ENCODE measurements at places on chromosomes 16 and 17. TPM values are rescaled to one million over a fixed set of nuclear protein-coding genes. Genes with fewer than 3 reads are reported as not detected.

Gene CHD3
- 112 TPM for total RNA-seq

Gene GH1
- not detected for total RNA-seq

Gene TUBB3
- total RNA-seq = 201 TPM

Gene OR3A3
- total RNA-seq = not detected

Gene MRM1
- total RNA-seq = 7.1 TPM

Gene MRPL27
- total RNA-seq = 59.1 TPM

Gene SERPINF2
- total RNA-seq = 68.6 TPM

Gene ACSM5
- total RNA-seq = not detected

Gene GJC1
- total RNA-seq = 76.5 TPM

Gene ATP2A1
- 2.7 TPM for total RNA-seq

Gene KCNJ18
- not detected for total RNA-seq

Gene CCL13
- total RNA-seq = not detected

Gene PHKB
- 94.1 TPM for total RNA-seq

Gene ABCA10
- total RNA-seq = 0.44 TPM

Gene SLFN12L
- not detected for total RNA-seq

Gene PIEZO1
- 44.7 TPM for total RNA-seq

Gene MAF
- total RNA-seq = 15.5 TPM

Gene KRT33B
- not detected for total RNA-seq

Gene CDH8
- total RNA-seq = 5.4 TPM

Gene TEKT1
- not detected for total RNA-seq

Gene PDILT
- not detected for total RNA-seq

Gene CD300LF
- total RNA-seq = not detected

Gene KRT9
- total RNA-seq = not detected

Gene C16orf96
- total RNA-seq = 1.2 TPM

Gene SDR42E2
- not detected for total RNA-seq

Gene EFCAB13
- 5.2 TPM for total RNA-seq

Gene TBC1D3E
- not detected for total RNA-seq

Gene IRF8
- 2.0 TPM for total RNA-seq

Gene ARHGAP23
- total RNA-seq = 2.9 TPM

Gene HIC1
- 0.69 TPM for total RNA-seq

Gene ZDHHC1
- 16.5 TPM for total RNA-seq

Gene NOS2
- 1.6 TPM for total RNA-seq

Gene CCDC92B
- 0.87 TPM for total RNA-seq

Gene KRT32
- total RNA-seq = not detected

Gene HOXB5
- total RNA-seq = 2.1 TPM

Gene RNF227
- 2.3 TPM for total RNA-seq

Gene NPW
- 5.3 TPM for total RNA-seq

Gene GDPD1
- total RNA-seq = 19.5 TPM

Gene LITAFD
- not detected for total RNA-seq

Gene EEF2K
- 15.4 TPM for total RNA-seq

Gene EPOP
- total RNA-seq = 10.0 TPM

Gene GPR139
- total RNA-seq = not detected

Gene TEX14
- 0.22 TPM for total RNA-seq

Gene PPP1R1B
- total RNA-seq = 0.89 TPM

Gene GAST
- total RNA-seq = 32.0 TPM

Gene PKMYT1
- total RNA-seq = 36.5 TPM

Gene RND2
- 14.6 TPM for total RNA-seq

Gene SLC52A1
- not detected for total RNA-seq

Gene MMP15
- 85.0 TPM for total RNA-seq

Gene CTCF
- 69.8 TPM for total RNA-seq

Gene RAP1GAP2
- 116 TPM for total RNA-seq

Gene TRIM25
- total RNA-seq = 37.6 TPM

Gene KRT33A
- total RNA-seq = not detected

Gene HNF1B
- total RNA-seq = 96.9 TPM

Gene ITGAL
- total RNA-seq = 0.53 TPM

Gene ARMC5
- 14.6 TPM for total RNA-seq

Gene ZP2
- total RNA-seq = not detected

Gene CMTM2
- not detected for total RNA-seq

Gene ZNF423
- 47.7 TPM for total RNA-seq

Data from progenitor cell of endocrine pancreas (in vitro differentiated cells).